ENCODE measurements at places on chromosomes 7 and 10.

GRCh38 chr10:55058800-55059199 lies 257.8 kb upstream of the PCDH15 start:
- DNase-seq = no peak

DNA sequence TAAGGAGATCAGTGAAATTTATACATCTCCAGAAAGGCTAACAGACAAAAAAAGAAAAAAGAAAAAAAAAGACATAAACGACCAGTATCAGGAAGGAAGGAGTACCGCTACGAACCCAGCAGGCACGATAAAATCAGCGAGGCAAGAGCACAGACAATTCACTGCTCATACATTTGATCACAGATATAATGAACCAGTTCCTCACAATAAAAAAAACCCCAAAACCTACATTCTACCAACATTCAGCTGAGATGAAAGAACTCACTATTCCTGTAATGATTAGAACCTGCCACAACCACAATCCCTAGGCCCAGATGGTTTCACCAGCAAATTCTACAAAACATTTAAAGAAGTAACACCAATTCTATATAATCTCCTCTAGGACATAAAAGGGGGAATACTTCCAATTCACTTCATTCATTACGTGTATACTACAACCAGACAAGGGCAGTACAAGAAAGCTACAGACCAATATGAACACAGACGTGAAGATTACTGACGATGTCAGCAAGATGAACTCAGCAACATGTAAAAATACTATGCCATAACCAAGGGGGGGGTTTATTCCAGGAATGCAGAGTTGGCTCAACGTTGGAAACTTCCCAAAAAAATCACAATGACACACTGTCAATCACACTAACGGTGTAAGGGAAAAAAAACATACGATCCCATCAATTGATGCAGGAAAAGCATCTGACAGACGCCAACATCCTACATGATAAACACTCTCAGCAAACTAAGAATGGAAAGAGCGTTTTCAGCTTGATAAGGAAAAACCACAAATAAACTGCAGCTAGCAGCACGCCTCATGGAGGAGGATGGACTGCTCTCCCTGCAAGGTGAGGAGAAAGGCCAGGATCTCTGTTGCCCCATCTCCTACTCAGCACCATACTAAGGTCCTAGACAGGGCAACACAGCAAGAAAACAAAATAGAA lies 256.2 kb downstream of the ELFN1 start:
- DNase-seq = no peak

GRCh38 chr10:1044146-1044545 lies 4.8 kb downstream of the IDI1 start:
- no peak for DNase-seq

- DNase-seq = no peak
These were observed 18.5 kb upstream of the TNS3 start for GRCh38 chr7:47600199-47601118.

DNA sequence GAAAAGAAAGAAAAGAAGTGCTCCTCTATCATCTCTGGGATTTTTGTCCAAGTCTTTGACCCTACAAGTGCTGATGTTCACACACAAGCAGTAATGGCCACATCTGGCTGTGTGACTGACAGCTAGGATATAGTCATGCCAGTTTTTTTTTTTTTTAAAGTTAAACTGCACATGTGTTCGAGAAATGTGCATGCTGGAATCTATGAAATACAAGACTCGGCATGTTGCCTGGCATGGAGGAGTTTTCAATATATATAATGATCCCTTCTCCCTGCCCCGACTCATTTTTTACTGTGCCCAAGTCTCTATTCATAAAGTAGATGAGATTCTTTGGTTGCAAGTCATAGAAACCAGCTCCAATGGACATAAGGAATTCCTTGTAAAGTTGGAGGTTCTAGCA lies 60.4 kb upstream of the FGFR2 start:
- DNase-seq = no peak
